ENCODE measurements at places on chromosomes 16 and 17.
A peak's percentile ranks its signal among the peaks of the same experiment; 100 is the strongest.

- no peak for DNase-seq
These were observed 12.8 kb downstream of the HMOX2 start for GRCh38 chr16:4489030-4489429.

DNA sequence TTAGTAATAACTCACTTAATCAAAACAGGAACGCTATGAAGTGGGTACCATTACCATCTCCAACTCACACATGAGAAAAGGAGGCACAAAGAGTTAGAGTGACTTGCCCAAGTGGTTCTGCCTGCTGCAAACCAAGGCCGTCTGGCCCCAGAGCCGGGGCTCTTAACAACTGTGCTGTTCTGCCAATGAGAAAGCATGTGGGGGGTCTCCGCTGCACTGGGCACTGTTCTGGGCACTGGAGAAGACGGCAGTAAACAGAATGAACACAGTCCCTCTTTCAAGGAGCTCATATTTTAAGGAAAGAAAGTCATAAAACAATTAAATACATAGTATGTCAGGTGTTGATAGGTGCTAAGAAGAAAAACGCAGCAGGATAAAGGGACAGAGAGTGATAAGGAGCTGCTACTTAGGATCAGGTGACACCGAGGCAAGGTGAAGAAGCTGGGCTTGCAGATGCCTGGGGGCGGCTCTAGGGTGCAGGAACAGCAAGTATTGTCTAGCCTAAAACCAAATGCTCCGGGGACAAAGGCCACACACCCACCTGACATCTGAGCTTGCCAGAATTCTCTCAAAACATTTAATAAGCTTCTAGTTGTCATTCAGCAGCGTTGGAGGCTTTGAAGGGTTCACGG lies 6.5 kb downstream of the STX8 start:
- no peak for DNase-seq

GRCh38 chr17:35089586-35090296 lies 26.2 kb upstream of the RFFL start:
- DNase-seq: peak; percentile 9

GRCh38 chr16:65574326-65574966 lies 452.6 kb upstream of the CDH11 start:
- no peak for DNase-seq

Data from activated T-helper 1 cell treated with anti-CD3 and anti-CD28 coated beads, Interleukin-2, amount 50 U/mL, for 16 hours (primary cell).